ENCODE measurements at places on chromosomes 4 and X. TPM values are rescaled to one million over a fixed set of nuclear protein-coding genes. Genes with fewer than 3 reads are reported as not detected.

GRCh38 chr4:38060829-38061431, 100.7 kb downstream of the PTTG2 start:
- DNase-seq: no peak
- H3K36me3 ChIP-seq: no peaks in the 10 kb centered on the region
- peaks cover 3% of the 10 kb centered on the region for H3K4me1 ChIP-seq
- H3K27me3 ChIP-seq: no peaks in the 10 kb centered on the region
- H3K4me3 ChIP-seq: no peak overlapping the region
- peak overlapping the region; percentile 39 for H3K27ac ChIP-seq

- no peak overlapping the region for H3K27ac ChIP-seq
- H3K4me1 ChIP-seq: no peaks in the 10 kb centered on the region
- no peak overlapping the region for H3K4me3 ChIP-seq
- H3K36me3 ChIP-seq: no peaks in the 10 kb centered on the region
Observed at GRCh38 chr4:111441687-111442086, 703.6 kb upstream of the FAM241A start.

GRCh38 chr4:170110285-170110672, 20.5 kb upstream of the AADAT start:
- no peaks in the 10 kb centered on the region for H3K36me3 ChIP-seq
- DNase-seq: no peak
- no peaks in the 10 kb centered on the region for H3K4me1 ChIP-seq
- no peak overlapping the region for H3K4me3 ChIP-seq
- H3K27me3 ChIP-seq: no peaks in the 10 kb centered on the region
- no peak overlapping the region for H3K27ac ChIP-seq

DNA sequence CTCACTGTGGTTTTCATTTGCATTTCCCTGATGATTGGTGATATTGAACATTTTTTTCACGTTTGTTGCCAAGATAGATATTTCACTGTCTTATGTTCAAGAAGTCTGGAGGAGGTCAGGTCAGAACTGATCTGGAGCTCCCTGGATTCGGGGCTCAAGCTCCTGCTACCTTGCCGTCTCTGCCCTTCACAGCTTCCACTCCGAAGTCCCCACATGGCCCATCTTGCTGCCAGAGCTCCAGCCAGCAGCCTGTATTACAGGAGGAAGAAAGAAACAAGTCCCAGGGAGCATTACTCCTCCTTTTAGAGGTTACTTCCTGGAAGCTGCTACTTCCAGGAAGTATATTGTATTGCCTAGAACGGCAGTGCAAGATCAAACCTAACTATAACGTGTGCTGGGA, 17.9 kb upstream of the CDKN2AIP start:
- no peaks in the 10 kb centered on the region for H3K36me3 ChIP-seq
- H3K4me3 ChIP-seq: no peak overlapping the region
- no peak for DNase-seq
- no peaks in the 10 kb centered on the region for H3K27me3 ChIP-seq
- no peak overlapping the region for H3K27ac ChIP-seq

DNA sequence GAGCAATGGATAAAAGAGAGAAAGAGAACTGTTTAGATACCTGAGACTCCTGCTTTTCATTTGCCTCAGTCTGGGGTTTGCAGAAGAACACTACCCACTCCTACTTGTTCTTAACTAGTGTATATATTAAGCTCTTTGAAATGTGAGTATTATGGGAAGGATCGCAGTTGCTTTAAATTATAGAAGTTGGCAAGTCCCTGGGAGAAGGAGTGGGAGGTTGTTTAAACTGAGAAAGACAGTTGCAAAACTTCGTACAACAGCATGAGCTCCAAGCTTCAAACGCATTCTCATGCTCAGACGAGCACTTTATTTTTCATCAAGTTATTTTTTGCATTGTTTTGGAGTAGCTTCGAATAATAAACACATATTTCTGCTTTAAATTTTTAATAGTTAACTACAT, 88.1 kb upstream of the C1QTNF7 start:
- no peak for DNase-seq
- peaks cover 15% of the 10 kb centered on the region for H3K4me1 ChIP-seq
- H3K27ac ChIP-seq: no peak overlapping the region

DNA sequence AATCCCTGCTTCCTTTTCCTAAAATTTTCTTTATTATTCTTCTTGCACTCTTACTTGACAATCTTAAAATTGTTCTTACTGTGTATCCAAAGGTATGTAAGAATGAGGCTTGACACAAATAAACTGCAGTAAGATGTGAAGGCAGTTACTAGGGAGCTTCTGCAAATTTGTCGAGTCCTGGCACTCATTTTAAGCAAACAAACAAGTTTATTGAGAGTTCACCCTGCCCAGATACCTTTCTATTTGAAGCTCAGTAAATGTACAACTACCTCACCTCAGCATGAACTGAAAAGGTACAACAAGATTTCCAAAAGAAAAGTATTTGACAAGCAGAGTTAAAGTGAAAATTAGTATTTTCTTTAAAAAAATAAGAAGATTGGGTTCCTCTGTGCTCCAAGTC, 13.3 kb upstream of the SYTL4 start:
- DNase-seq: no peak
- H3K4me3 ChIP-seq: no peak overlapping the region
- H3K4me1 ChIP-seq: peaks cover 4% of the 10 kb centered on the region
- no peaks in the 10 kb centered on the region for H3K27me3 ChIP-seq

DNA sequence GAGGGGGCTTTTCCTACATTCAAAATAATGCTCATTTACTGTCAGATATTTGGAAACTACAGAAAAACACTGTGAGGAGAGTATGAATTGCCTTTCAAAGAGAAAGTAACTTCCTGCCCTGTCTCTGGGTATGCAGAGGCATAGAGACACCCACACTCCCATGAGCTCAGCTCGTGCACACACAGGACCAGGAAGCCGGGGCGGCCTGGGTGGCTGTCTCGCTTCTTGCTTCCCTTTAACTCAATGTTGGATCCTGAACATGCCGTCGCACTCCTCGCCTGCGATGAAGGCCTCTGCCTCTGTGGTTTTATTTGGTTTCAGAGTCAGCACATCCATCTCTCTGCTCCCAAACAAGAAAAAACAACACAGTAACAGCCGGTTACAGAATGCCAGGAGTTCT, 40.1 kb upstream of the GPR78 start:
- H3K4me1 ChIP-seq: peaks cover 4% of the 10 kb centered on the region
- peak; percentile 9 for DNase-seq
- H3K27ac ChIP-seq: no peak overlapping the region
- no peaks in the 10 kb centered on the region for H3K36me3 ChIP-seq
- no peak overlapping the region for H3K4me3 ChIP-seq
- no peaks in the 10 kb centered on the region for H3K27me3 ChIP-seq

- H3K27me3 ChIP-seq: no peaks in the 10 kb centered on the region
- no peak overlapping the region for H3K27ac ChIP-seq
- no peaks in the 10 kb centered on the region for H3K4me1 ChIP-seq
- no peaks in the 10 kb centered on the region for H3K36me3 ChIP-seq
Observed at GRCh38 chr4:163966612-163967011, 472.1 kb downstream of the TMA16 start.

GRCh38 chr4:60088807-60089486, 1111.2 kb upstream of the ADGRL3 start:
- no peaks in the 10 kb centered on the region for H3K27me3 ChIP-seq
- no peak overlapping the region for H3K27ac ChIP-seq
- no peak for DNase-seq
- no peaks in the 10 kb centered on the region for H3K4me1 ChIP-seq
- H3K36me3 ChIP-seq: no peaks in the 10 kb centered on the region

DNA sequence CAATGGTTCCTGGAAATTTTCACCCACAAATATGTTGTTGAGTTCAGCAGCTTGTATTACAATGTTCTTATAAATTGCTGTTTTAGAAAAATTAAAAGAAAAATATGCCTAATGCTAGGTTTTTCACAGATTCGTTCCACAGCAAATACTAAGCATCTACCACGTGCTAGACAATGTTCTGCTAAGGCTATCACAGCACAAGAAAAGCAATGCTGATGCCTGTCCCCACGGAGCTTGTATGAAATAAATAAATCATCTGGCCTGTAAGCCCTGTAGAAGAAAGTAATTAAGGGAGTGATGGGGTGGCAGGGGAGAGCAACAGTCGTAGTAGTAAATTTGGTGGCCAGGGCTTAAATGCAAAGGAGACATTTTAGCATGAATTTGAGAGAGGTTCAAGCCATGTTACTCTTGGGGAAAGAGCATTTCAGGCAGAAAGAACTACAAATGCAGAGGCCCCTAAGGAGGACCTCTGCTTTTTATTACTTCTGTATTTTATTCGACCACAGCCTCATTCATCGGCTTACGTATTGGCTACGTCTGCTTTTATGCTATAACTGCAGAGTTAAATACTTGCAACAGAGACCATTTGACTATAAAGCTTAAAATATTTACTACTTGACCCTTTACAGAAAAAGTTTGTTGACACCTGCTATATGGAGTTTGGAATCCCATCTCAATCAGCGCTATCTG, 36.3 kb downstream of the ARAP2 start:
- no peak overlapping the region for H3K27ac ChIP-seq
- no peak for DNase-seq
- H3K36me3 ChIP-seq: no peaks in the 10 kb centered on the region
- no peak overlapping the region for H3K4me3 ChIP-seq

DNA sequence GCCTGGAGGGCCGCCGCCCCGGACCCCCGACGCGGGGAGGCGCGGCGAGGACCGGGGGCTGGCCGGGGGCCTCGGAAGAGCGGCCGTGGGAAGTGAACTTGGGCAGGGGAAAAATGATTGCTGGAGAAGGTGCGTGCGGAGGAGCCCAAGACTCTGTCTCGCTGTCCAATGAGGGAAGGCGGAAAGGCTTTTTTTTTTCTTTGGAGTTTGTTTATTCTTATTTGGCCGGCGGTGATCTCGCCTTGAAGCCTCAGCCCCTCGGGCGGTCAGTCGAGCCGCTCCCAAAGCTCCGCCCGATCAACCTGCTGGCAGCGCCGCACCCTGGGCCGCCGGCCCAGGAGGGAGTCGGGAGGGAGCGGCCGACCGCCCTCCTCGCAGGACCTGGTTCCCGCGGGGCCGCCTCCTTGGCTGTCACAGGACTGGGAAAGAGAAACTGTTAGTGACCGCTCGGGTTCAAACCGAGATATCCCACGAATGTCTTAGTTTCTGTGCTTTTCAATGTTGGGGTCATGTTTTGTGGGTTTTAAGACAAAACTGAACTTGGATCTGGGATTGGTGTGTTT, 2.5 kb downstream of the CPEB2 start:
- no peaks in the 10 kb centered on the region for H3K27me3 ChIP-seq
- H3K36me3 ChIP-seq: no peaks in the 10 kb centered on the region
- peak overlapping the region; percentile 100 for H3K27ac ChIP-seq
- no peaks in the 10 kb centered on the region for H3K4me1 ChIP-seq
- H3K4me3 ChIP-seq: peak overlapping the region; percentile 98
- DNase-seq: peak; percentile 81

- H3K27me3 ChIP-seq: no peaks in the 10 kb centered on the region
- no peak overlapping the region for H3K4me3 ChIP-seq
- H3K36me3 ChIP-seq: no peaks in the 10 kb centered on the region
- no peaks in the 10 kb centered on the region for H3K4me1 ChIP-seq
- no peak for DNase-seq
Observed at GRCh38 chr4:149781150-149781549, 34.5 kb downstream of the IQCM start.

DNA sequence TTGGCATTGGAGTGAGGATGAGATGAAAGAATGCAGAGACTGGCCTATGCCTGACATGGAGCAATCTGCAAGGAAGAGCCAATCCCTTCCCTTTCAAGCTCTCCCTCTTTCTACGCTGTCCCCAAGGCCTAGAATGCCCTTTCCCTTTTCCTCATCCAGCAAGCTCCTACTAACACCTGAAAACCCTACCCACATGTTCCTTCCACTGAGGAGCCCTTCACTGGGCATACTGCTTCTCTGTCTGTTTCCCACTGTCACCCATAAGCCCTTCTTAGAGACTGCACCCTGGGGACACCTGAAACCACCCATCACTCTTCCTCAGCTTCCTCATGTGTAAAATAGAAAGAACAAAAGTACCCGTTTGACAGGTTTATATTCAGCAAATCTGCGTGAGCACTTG, 249.6 kb upstream of the PSAPL1 start:
- no peaks in the 10 kb centered on the region for H3K27me3 ChIP-seq
- no peaks in the 10 kb centered on the region for H3K36me3 ChIP-seq
- H3K4me1 ChIP-seq: no peaks in the 10 kb centered on the region
- no peak for DNase-seq

DNA sequence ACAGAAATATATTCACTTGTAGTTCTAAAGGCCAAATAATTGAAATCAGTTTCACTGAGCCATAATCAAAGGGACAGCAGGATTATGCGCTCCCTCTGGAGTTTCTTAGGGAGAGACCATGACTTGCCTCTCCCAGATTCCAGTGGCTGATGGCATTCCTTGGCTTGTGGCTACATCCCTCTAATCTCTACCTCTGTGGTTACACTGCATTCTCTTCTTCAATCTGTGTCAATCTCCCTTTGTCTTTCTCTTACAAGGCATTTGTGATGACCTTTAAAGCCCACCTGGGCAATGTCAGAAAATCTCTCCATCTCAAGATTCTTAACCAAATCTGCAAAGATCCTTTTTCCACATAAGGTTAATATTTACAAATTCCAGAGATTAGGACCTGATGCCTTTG, 260.2 kb downstream of the UNC5C start:
- H3K27ac ChIP-seq: no peak overlapping the region
- H3K4me1 ChIP-seq: no peaks in the 10 kb centered on the region
- no peaks in the 10 kb centered on the region for H3K27me3 ChIP-seq
- DNase-seq: no peak
- no peaks in the 10 kb centered on the region for H3K36me3 ChIP-seq
- no peak overlapping the region for H3K4me3 ChIP-seq

DNA sequence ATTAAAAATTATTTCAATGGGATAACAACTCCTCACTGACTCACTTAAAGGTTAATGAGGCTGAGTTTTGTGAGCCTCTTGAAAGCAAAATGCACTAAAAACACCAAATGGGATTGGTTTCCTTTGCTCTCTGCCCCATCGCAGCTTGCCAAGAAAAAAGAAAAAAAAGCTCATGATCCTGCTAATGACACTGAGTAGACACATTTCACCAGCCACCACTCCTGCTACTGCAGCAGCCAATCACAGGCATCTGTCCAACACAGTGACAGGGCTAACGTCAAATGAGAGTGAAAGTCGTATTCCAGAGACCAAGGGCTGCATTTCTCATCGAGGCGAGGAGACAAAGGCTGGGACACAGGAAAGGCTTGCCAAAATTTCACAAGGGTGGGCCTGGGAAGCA, 5.2 kb downstream of the APBB2 start:
- H3K4me3 ChIP-seq: no peak overlapping the region
- no peak for DNase-seq
- H3K36me3 ChIP-seq: no peaks in the 10 kb centered on the region

GRCh38 chrX:29071525-29072320, 484.5 kb downstream of the IL1RAPL1 start:
- no peaks in the 10 kb centered on the region for H3K4me1 ChIP-seq
- H3K4me3 ChIP-seq: no peak overlapping the region
- H3K27ac ChIP-seq: no peak overlapping the region

GRCh38 chrX:152843852-152844251, 13.0 kb downstream of the NSDHL start:
- no peak overlapping the region for H3K27ac ChIP-seq
- H3K4me1 ChIP-seq: no peaks in the 10 kb centered on the region
- no peaks in the 10 kb centered on the region for H3K36me3 ChIP-seq
- no peak overlapping the region for H3K4me3 ChIP-seq

- H3K27ac ChIP-seq: no peak overlapping the region
- no peaks in the 10 kb centered on the region for H3K27me3 ChIP-seq
- H3K4me1 ChIP-seq: no peaks in the 10 kb centered on the region
- no peaks in the 10 kb centered on the region for H3K36me3 ChIP-seq
- no peak for DNase-seq
Observed at GRCh38 chr4:80153874-80154544, 43.3 kb upstream of the PRDM8 start.

The CABS1 gene
- not detected for total RNA-seq

The ASMTL gene
- total RNA-seq: 27.5 TPM

The CHRDL1 gene
- total RNA-seq: 1.9 TPM

The GLRA2 gene
- 0.37 TPM for total RNA-seq

The ZNF732 gene
- total RNA-seq: 0.45 TPM

The CXCL8 gene
- 48.3 TPM for total RNA-seq

The CCKAR gene
- not detected for total RNA-seq

The PPP4R3C gene
- total RNA-seq: not detected

The GLRB gene
- 2.2 TPM for total RNA-seq

The ADH1B gene
- 193 TPM for total RNA-seq

The PSAPL1 gene
- total RNA-seq: not detected

The ADGRL3 gene
- 1.1 TPM for total RNA-seq

Data from ovary (tissue), 10 donors.